ENCODE measurements at places on chromosomes 7 and 10.

GRCh38 chr10:66795866-66796265 lies 130.0 kb upstream of the LRRTM3 start:
- no peak for DNase-seq

- no peak for DNase-seq
Observed at GRCh38 chr10:78410046-78410965, 376.6 kb downstream of the RPS24 start.

DNA sequence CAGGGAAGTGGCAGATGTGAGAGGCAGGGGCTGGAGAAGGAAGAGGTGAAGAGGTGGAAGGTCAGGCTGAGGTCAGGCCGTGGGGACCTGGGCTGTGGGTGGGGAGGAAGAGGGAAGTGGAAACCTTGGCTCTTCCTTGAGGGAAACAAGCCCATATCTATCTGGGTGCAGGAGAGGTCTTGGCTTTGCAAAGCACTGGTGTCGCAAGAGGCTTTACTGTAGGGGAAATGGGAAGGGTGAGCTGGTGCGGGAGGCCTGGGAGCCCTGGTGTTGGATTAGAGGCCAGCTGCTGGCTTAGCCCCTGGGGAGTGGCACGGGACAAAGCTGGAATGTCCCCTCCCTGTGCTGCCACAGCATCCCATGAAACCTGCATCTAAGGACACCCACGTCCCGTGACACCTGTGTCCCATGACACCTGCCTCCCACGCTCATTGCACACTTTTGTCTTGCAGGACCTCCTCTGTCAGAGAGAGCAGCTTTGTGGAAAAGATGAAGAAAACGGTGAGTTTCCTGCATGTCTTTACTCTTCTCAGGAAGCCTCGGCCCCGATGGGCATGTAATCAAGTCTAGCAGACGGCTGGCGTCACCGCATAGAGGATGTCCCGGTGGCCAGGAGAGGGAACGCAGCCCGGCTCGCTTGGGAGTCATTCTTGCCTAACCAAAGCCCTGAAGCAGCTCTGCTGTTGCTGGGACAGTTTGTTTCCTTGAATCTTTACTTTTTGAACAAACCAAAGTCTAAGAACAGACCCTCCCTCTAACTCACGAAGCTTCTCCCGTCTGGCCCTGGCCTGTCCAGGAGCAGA lies 22.2 kb downstream of the TMEM120A start:
- no peak for DNase-seq

GRCh38 chr10:126459878-126460481 lies 71.7 kb upstream of the ADAM12 start:
- DNase-seq: no peak

- no peak for DNase-seq
Observed at GRCh38 chr7:117470777-117471176, 9.0 kb upstream of the CFTR start.

DNA sequence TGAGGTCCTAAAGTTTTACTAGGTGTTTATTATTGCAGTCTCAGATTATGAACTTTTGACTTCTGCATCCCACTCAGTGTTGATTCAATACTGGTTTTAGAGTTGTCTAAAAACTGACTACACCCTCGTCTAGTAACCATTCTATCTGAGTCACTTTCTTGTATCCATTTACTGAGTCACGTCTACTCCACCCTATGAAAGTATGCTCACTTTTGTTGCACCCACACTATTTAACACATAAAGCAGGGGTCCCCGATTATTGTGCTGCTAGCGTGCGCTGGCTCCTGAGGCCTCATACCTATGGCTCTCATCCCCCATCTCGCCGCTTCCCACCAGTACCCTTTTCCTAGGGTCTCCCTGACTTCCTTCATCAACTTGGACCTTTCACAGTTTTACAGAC lies 2.0 kb downstream of the SAMD9 start:
- DNase-seq: no peak

- DNase-seq: no peak
Observed at GRCh38 chr7:119936836-119937235, 336.1 kb upstream of the KCND2 start.

DNA sequence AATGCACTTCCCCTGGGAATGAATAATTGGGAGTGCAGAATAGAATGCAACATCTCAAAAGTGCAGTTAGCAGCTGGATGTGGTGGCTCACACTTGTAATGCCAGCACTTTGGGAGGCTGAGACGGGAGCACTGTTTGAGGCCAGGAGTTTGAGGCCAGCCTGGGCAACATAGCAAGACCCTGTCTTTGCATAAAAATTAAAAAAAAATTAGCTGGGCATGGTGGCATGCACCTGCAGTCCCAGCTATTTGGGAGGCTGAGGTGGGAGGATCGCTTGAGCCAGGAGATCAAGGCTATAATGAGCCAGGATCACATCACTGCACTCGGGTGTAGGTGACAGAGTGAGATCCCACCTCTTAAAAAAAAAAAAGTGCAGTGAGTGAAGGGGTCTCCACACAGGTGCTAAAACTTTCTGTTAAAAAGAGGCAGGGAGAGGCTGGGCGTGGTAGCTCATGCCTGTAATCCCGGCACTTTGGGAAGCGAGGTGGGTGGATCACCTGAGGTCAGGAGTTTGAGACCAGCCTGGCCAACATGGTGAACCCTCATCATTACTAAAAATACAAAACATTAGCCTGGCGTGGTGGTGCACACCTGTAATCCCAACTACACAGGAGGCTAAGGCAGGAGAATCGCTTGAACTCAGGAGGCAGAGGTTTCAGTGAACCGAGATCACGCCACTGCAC lies 13.5 kb upstream of the ZMIZ1 start:
- DNase-seq: no peak

GRCh38 chr10:70694418-70695141 lies 22.3 kb downstream of the ADAMTS14 start:
- no peak for DNase-seq

DNA sequence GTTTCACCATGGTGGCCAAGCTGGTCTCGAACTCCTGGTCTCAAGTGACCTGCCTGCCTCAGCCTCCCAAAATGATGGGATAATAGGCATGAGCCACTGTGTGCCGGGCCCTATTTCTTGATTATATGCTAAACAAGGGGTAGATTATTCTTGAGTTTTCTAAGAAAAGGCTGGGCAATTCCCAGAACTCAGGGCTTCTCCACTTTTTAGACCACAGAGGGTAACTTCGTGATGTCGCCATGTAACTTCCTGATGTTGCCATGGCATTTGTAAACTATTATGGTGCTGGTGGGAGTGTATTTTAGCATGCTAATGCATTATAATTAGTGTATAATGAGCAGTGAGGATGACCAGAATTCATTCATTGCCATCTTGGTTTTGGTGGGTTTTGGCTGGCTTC lies 35.8 kb downstream of the OTUD1 start:
- DNase-seq: no peak

GRCh38 chr7:155591055-155591775 lies 44.9 kb upstream of the CNPY1 start:
- DNase-seq: no peak

DNA sequence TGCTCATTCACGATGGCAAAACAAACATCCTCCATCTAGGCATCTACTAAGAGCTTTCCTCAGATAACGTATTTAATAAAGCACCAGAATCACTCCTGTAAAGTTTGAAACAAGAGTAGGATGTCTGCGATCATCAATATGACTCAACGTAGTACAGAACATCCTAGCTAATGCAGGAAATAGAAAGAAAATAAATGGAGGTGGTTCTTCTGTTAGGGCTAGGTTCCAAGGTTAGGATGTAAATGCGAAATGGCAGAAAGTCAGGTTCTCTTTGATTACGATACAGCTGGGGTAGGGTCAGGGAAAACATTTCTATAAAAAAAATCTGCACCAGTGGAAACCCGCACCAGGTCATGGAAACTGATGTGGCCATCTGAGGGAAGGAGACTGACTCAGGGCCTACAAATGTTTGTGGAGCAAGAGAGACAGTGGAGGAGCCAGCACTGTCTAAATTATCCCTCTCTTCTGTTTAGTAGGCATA lies 29.1 kb downstream of the CCDC6 start:
- no peak for DNase-seq

DNA sequence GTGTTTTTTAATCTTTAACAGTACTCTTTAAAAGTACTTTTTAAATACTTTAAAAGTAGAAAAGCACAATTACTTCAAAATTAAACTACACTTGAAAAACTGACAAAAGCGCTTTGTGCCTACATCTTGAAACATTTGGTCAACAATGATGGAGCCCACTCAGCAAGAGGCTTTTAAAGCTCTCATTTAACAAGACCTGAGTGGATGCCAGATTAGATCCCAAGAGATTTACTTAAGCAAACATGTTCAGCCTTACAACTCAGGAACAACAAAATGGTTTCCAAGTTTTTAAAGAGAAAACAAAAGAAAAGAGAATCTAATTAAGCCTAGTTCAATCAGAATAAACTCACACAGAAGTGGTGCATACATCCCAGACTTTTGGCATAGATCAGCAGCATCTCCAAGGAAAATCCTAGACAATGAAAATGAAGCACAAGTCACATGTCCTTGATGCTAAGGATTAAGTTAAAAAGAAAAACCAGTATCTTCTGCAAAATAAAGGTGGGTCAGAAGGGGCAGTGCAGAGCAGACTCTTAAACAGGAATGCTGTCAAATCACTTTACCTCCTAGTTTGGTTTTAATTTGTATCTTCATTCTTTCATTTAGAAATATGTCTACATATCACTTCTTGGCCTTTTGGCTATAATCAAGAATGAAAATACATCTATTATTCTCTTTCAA lies 26.2 kb downstream of the HIBADH start:
- DNase-seq: no peak

DNA sequence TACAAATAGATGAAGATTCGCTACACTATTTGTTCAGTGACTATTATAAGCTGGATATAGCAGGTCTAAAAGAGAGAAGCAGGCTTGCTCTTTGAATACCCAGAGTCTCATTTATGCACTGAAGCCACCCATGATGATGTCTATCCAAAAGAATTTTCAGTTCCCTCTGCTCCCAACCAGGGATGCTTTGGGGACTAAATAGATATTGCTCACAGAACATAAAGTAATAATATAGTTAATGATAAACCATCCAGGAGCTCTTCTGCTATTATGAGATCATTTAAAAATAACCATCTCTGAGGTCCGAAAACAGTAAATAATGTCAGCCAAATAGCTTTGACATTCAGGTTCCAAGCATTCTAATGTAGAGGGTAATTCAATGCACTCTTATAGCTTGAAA lies 875.4 kb downstream of the SORCS3 start:
- no peak for DNase-seq

DNA sequence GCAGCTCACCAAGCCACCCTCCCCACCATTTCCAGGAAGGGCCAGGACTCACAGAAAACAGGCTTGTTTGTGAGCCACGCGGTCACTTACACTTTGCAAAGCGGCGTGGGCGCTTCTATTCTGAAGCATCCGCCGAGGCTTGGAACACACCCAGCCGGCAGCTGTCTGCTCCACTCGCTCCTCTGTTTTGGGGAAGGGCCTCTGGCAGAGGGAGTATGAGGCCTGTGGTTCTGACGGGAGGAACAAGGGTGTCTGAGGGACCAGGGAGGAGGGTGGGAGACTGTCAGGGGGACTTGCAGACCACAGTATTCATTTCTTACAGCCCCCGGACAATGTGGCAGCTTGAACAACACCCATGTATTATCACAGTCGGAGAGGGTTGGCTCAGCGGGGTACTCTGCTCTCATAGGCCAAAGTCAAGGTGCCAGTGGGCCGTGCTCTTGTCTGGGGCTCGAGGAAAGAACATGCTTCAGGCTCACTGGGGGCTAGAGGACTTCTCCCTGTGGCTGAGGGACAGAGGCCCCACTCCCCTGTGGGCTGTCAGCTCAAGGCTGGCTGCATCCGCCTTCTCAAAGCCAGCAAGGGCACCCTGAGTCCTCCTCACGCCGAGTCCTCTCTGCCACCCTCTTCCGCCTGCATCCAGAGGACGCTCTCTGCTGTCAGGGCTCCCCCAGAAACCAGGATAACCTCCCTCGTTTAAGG lies 60.4 kb upstream of the FAM20C start:
- DNase-seq: no peak

DNA sequence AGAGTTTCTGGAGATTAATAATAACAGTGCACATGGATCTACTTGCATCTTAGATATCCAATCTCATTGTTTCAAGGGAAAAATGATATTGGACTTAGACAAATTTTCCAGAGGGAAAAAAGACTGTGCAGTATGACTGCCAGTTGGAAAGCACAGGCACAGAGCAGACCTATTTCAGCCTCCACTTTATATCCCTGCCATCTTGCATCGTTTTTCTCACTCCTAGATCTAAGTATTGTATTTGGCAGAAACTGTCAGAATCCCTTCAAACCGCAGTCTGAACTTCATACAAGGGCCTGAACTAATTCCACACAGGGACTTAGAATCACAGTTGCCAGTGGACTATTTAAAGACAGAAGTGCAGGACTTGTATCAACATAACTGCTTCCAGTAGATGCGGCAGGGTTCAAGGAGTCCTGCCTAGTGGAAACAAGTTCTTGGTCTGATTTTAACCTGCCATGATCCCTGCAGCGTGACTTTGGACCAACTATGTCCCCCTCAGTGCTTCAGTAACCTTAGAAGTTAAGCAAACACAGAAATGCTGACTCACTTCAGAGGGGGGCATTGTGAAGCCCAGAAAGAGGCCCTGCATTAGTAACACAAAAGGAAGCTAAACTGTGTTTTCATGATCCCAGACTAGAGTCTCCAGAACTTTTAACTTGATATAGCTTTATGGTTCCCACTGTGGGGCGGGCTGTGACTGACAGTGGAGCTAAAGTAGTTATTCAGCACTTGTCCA lies 95.7 kb upstream of the PALS2 start:
- DNase-seq: no peak

- DNase-seq: no peak
Observed at GRCh38 chr10:20991526-20991925, 94.4 kb upstream of the NEBL start.

DNA sequence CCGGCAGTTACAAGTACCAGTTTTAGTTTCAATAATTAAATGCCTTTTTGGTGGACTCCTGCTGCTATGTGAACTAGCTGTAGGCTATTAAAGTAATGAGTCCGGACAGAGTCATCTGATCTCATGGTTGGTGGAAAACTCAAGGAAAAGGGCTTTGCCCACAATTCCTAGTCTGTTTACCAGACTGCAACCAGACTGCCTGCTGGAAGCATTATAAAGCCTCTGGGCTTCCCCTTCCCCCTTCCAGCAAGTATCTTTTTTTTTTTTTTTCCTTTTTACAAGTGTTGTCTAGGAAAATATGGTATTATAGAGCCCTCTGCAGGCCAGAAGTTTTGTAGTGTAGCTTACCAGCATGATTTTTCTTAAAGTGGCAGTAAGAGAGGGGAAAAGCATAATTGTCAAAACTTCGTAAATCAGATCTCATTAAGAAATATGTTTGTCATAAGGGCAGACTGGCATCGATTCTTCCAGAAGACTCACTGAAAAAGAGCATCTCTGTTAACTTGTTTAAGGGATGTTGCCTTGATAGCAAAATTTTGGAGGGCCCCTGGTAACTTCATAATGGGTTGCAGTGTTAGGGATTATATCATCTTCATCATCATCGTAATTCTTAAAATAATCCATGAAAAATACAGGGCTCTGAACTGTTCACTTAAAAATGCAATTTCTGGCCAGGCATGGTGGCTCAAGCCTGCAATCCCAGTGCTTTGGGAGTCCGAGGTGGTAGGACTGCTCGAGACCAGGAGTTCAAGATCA lies 181.3 kb downstream of the TAX1BP1 start:
- no peak for DNase-seq

- no peak for DNase-seq
Observed at GRCh38 chr10:60480865-60481563, 91.3 kb upstream of the ANK3 start.

Measured in GM19239 (cell line).